ENCODE measurements at places on chromosomes 6 and 20.
A peak's percentile ranks its signal among the peaks of the same experiment; 100 is the strongest.

GRCh38 chr6:114055349-114055748, 84.4 kb upstream of the HDAC2 start:
- DNase-seq, result no peak

DNA sequence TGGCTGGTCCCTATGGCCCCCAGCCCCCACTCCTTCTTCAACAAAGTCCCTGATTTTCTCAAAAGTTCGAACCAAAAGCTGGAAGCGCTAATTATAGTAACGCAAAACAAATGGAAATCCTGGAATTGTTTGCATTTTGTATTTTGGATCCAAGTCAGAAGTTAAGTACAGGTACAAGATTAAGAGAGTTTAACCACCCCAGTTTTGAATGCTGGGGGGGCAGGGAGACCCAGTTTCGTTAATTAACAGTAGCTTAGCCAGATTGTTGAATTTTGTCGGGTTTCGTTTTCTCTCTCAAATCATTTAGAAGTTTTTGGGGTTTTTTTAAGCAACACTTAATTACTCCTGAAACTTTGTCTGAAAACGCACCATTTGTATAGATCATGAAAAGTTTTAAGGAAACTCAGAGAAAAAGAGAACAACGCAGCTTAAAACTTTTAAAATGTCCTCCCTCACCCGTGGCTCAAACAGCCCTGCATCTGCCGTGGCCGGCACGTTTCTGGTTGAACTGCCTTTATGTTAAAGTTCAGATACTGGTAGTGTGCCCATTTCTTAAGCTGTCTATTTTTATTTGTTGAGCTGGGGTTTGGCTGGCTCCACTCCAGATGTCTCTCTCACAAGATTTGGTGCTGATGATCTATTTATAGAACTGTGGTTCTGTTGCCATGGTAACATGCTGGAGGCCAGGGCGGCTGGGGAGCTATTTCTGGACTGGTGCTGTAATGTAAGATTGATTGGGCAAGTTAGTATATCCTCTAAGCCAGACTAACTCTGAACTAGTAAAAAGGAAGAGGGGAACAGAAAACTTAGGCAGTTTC, 55.0 kb downstream of the GNAS start:
- DNase-seq, result peak; percentile 16

DNA sequence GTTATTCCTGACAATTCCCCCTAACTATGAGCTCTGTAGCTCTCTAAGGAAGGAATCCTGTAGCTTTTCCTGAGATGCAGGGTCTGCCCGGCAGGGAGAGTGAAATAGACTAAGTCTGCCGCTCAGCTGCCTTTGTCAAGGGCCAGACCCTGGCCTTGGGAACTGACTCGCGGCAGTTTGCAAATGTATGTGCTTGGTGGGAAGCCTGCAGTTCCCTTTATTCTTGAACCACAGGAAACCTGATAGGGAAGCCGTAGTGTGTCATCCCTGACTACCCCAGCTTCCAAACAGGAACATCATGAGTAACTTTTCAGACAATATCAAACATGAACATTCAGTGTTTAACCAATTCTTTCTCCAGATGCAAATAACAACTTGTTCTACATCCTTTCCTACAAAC, 78.7 kb upstream of the IFNGR1 start:
- DNase-seq, result no peak

DNA sequence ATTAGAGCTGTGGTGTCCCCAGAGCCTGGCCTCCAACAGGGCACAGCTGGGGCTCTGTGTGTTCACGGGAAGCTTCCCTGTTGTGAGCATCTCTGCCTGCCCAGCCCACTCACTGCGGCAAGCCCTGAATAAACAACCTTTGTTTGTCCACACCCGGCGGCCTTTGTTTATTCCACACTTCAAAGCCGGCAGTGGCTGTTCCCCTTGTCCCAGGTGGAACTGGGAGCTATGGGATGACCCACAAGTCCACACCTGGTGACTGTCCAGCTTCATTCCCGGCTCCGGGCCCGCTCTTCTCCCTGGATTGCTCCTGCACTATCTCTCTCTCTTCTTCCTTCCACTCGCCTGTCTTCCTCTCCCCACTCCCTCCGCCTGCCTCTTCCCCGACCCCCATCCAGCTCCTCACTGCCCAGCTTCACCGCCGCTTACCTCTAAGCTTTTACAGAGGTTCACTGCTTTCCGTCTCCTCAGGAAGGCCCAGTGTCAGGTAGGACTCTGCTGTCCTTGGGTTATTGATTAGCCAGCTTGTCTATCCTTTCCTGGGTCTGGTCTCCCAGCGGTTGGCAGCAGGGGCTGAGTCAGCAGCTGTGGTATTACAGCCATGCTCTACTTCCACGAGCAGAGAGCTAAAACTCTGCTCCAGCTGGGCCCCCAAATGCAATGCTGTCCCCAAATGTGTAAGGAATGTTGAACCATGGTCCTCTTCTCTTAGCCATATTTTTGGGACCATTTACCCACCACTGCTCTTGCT, 17.8 kb downstream of the DACT2 start:
- no peak for DNase-seq

GRCh38 chr6:49849213-49849907, 17.0 kb downstream of the CRISP1 start:
- DNase-seq, result no peak

- no peak for DNase-seq
Measured at GRCh38 chr6:110564703-110565421, 88.4 kb upstream of the SLC22A16 start.

DNA sequence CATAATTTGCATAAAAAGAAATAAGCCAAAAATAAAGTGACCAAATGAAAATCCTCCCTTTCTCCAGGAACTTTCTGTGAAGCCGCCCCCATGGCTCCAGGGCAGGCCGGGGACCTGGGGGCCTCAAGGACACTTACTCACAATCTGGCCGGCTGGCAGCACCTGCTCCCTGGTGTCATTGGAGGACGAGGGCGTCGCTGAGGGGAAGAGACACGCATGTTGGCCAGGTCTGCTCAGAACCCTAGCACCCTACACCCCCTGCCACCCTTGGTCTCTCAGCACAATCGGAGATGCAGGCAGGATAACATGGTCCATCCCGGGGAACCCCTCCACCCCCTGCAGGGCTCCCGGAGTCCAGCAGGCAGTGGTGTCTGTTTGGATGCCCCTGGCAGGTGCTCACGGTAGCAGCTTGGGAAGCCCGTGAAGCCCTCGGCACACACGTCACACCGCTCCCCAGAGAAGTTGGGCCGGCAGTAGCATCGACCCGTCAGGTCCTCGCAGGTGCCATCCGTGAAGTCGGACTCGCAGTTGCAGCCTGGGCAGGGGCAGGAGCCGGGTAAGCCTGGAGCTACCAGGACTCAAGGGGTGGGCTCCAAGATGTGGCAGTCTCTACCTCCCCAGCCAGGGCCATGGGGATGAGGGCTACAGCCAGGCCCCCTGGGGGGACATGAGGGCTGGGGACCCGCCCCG, 21.3 kb downstream of the LAMA5 start:
- DNase-seq, result no peak

- no peak for DNase-seq
Measured at GRCh38 chr6:116633685-116634084, 17.4 kb downstream of the RSPH4A start.

DNA sequence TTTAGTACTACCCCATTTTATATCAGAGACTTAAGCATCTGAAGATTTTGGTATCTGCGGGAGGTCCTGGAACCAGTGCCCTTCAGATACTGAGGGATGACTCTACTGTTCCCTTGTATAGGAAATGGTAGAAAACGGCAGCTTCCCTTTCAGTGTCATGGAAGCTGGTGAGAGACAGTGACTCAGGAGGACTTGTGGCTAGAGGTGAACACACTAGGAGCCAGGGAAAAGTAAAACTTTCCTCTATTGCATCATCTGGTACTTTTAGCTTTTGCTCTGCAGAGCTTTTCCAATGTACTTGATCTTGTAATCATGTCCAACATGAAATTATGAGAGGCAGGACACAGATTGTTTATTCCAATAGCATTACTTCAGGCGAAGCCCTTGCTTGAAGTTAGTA, 45.0 kb downstream of the RNF144B start:
- DNase-seq, result no peak

- DNase-seq, result no peak
Measured at GRCh38 chr20:62309198-62309944, 6.6 kb downstream of the ADRM1 start.

GRCh38 chr6:72894091-72894490, 272.2 kb downstream of the KCNQ5 start:
- no peak for DNase-seq

- DNase-seq, result no peak
Measured at GRCh38 chr6:112787371-112787770, 440.2 kb downstream of the RFPL4B start.

- DNase-seq, result no peak
Measured at GRCh38 chr6:125584468-125584939, 164.9 kb upstream of the HEY2 start.

DNA sequence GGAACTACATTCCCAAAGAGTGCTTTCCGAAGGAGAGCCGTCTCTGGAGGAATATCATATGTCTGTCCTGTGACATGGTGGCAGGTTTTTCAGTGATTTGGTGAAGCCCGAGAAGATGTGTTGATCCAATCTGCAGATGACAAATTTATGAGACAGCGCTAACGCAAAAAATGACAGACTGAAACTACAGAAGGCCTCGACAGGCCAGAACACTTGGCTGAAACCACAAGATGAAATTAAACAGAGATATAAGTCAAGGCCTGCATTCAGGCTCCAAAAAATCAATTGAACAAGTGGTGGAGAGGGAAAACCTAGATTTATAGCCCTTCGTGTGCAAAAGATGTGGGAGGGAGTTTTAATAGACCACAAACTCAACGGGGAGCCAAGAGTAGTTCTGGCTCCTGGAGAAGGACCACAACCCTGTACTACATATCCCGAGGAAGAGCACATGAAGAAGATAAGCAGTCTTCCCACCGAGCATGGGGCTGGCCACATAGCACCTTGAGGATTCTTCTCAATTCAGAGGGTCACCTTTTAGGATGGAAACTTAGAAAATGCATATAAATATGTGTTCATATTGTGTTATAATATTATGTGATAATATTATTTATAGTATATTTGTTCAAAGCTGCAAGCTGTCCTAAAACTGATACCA, 231.3 kb upstream of the PDE10A start:
- DNase-seq, result no peak

DNA sequence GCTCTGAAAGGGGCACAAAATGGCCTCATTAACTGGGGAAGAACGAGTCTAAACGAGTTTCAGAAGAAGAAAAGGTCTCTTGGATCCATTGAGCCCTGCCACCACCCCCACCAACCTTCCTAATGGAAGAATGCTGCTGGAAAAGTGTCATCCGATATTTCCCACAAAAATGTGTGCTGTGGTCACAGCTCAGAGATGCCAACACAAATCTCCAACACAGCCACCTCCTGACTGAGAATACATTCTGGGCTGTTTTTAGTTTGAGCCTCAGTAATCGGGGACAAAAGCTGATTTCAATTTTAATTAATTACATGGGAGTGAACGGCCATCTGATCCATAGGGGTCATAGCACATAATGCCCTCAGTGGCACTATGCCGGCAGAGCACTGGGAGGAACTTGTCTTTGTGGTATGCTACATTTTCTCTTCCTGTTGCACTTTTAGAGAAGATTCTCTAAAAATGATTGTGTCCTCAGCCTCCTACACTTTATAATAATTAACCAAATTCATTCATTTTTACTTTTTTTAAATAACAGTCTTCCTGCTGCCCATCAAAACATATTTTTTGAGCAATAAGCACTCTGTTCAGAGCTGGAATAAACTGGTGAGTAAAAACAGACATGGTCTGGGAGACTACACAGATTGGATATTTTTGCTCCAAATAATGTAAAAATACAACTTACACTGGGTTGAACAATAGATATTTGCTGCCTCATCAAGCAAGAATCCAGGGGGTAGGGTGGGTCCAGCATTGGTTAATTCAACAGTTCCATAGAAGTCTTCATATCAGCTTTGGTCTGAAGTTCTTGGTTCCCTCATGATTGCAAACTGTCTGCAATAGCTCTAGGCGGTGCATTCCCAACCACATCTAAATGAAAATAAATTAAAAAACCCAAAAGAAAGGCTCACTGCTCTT, 143.6 kb upstream of the TMEM170B start:
- DNase-seq, result no peak

- no peak for DNase-seq
Measured at GRCh38 chr6:128067446-128068118, 166.7 kb upstream of the THEMIS start.

GRCh38 chr20:1875183-1875554, 20.0 kb upstream of the SIRPA start:
- no peak for DNase-seq

DNA sequence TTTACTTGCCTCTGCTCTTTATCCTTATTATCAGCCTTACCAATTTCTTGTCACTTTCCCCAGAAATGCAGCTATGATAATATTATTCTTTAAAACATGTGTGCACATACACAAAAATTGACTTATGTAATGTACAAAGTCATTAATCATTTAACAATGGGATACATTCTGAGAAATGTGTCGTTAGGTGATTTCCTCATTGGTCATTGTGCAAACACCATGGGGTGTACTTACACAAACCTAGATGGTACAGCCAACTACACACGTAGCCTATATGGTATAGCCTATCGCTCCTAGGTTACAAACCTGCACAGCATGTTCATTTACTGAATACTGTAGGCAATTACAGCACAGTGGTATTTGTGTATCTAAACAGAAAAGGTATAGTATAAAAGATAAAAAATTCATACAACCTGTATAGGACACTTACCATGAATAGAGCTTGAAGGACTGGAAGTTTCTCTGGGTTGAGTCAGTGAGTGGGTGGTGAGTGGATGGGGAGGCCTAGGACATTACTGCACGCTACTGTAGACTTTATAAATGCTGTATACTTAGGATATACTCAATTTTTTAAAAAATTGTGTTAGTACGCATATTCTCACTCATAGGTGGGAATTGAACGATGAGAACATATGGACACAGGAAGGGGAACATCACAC, 56.9 kb downstream of the HIVEP1 start:
- DNase-seq, result no peak

DNA sequence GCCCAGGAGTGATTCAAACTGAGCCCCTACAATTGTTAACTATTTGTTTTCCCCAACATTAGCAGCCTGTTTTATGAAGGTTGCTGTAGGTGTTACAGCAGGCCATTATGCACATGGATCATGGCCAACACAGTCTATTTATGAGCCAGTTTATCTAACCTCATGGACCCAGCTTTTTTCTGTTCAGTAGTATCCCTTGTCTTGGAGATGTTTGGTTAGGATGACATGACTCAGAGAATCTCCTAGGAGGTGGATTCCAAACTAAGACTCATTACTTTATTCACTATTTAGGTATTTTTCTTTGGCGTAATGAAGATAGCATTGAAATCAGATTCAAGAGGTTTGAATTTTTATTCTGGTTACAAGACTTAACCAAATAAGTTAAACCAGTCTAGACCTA, 62.8 kb upstream of the TFB1M start:
- DNase-seq, result no peak

- DNase-seq, result peak; percentile 81
Measured at GRCh38 chr20:46363874-46364669, 42.3 kb downstream of the ELMO2 start.

DNA sequence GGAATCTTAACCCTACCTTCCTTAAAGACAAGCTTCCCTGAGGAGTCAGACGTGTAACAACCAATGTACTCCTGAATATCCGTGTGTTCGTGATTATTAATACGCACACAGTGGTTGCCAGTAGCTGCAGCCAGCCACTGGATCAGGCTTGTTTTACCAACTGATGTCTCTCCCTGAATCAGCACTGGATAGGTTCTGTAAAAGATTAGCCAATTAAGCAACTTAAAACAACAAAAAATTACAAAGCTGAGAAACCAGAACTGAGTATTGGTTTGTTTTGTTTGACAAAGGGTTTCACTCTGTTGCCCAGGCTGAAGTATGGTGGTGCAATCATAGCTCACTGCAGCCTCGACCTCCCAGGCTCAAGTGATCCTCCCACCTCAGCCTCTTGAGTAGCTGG, 69.3 kb downstream of the MDN1 start:
- no peak for DNase-seq

Measured in activated effector memory CD4-positive, alpha-beta T cell treated with Interleukin-2 at 50 U/mL for 16 hours (primary cell).